Activated CD8-positive, alpha-beta T cell treated with anti-CD3 and anti-CD28 coated beads for 36 hours (primary cell): ENCODE measurements at places on chromosomes 2 and 18. TPM values are rescaled to one million over a fixed set of nuclear protein-coding genes. Genes with fewer than 3 reads are reported as not detected.

DNA sequence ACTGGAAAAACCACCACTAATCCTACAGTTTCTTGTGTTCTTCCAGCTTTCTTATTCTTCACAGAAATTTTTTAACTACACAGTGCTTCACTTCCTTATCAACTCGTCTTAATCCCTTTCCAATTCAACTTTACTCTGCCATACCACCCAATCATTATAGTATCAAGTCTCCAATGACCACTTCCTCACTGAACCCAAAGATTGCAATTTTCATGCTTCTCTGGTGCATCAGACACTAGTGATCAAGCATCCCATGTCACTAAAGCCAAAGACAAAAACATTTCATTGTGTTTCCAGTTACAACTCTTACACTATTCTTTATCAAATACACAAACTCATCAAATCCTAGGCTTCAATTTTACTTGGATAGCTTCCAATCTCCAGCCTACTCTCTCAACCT, 9.5 kb downstream of the CHAC2 start:
- peaks cover 30% of the 10 kb centered on the region for H3K4me1 ChIP-seq
- H3K27ac ChIP-seq, result peak overlapping the region; percentile 65
- H3K27me3 ChIP-seq, result no peaks in the 10 kb centered on the region
- H3K36me3 ChIP-seq, result peaks cover 53% of the 10 kb centered on the region
- DNase-seq, result no peak

GRCh38 chr18:2535419-2535910, 35.8 kb downstream of the METTL4 start:
- no peaks in the 10 kb centered on the region for H3K4me1 ChIP-seq
- DNase-seq, result no peak
- H3K27me3 ChIP-seq, result no peaks in the 10 kb centered on the region
- peaks cover 12% of the 10 kb centered on the region for H3K36me3 ChIP-seq

- DNase-seq, result no peak
- no peak overlapping the region for H3K27ac ChIP-seq
- no peaks in the 10 kb centered on the region for H3K4me1 ChIP-seq
- H3K4me3 ChIP-seq, result no peak overlapping the region
Measured at GRCh38 chr2:29615841-29616240, 305.5 kb downstream of the ALK start.

DNA sequence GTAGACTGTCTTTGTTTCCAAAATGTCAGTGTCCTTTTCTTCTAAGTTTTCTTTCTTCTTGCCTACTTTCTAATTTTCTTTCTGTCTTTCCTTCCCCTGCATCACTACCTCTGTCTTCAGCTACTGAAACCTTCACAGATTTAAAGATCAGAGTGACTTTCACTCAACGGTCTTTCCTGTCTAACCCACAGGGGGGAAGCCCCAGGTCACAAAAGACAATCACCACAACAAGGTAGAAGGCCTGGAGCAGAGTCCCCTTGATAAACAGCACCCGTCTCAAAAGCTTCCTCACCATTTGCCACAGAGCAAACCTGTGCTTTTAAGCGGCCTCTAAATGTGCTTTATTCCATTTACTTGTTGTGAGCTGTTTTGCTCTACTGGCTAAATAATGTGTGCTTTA, 665.4 kb downstream of the BCL11A start:
- no peaks in the 10 kb centered on the region for H3K27me3 ChIP-seq
- H3K4me3 ChIP-seq, result peak overlapping the region; percentile 38
- peaks cover 5% of the 10 kb centered on the region for H3K36me3 ChIP-seq
- H3K4me1 ChIP-seq, result peaks cover 43% of the 10 kb centered on the region
- peak overlapping the region; percentile 60 for H3K27ac ChIP-seq

GRCh38 chr2:217365656-217366055, 505.8 kb upstream of the TNP1 start:
- H3K4me3 ChIP-seq, result no peak overlapping the region
- DNase-seq, result no peak
- H3K4me1 ChIP-seq, result no peaks in the 10 kb centered on the region
- no peaks in the 10 kb centered on the region for H3K36me3 ChIP-seq

- H3K27ac ChIP-seq, result no peak overlapping the region
- no peaks in the 10 kb centered on the region for H3K27me3 ChIP-seq
- no peaks in the 10 kb centered on the region for H3K36me3 ChIP-seq
- H3K4me3 ChIP-seq, result no peak overlapping the region
Measured at GRCh38 chr2:55003706-55004639, 46.3 kb downstream of the RTN4 start.

- no peaks in the 10 kb centered on the region for H3K27me3 ChIP-seq
- H3K27ac ChIP-seq, result no peak overlapping the region
- DNase-seq, result no peak
- no peaks in the 10 kb centered on the region for H3K36me3 ChIP-seq
- no peaks in the 10 kb centered on the region for H3K4me1 ChIP-seq
Measured at GRCh38 chr18:69158944-69159343, 241.7 kb upstream of the DOK6 start.

DNA sequence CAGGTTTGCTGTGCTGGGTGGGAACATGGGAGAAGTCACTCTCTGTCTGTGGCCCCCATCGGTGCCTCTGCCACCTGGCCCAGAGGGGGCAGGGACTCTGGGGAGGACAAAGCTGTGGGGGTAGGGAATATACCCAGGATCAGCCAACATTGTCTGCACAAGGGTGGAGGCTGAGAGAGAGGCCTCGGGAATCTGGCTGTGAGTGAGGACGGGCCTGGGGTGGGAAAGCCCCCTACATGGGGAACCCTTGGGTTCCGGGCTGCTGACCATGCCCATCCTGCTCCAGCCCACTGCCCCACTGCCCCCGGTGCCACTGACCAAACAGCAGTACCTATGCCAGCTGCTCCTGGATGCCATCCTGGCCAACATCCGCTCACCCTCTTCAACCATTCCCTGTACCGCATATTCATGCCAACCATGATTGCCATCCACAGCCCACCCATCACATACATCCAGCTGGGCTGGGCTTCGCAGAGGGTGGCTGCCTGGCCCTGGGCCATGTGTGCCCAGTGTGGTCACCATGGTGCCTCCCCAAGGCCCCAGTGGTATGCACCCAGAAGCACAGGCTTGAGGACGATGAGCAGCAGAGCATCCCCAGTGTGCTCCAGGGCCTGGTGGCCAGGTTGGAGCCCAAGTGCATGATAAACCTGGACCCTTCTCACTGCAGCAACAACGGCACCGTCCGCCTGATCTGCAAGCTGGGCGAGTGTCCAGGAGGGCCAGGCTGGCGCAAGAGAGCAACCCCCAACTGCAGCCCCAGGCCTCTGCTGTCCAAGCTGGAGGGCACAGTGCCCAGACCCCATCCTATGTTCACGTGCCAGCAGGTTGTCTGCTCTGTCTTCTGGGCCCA, 6.9 kb upstream of the POTEF start:
- no peak overlapping the region for H3K27ac ChIP-seq
- H3K4me1 ChIP-seq, result no peaks in the 10 kb centered on the region

- H3K36me3 ChIP-seq, result no peaks in the 10 kb centered on the region
- H3K4me3 ChIP-seq, result no peak overlapping the region
- H3K27ac ChIP-seq, result no peak overlapping the region
- peaks cover 2% of the 10 kb centered on the region for H3K27me3 ChIP-seq
- no peak for DNase-seq
Measured at GRCh38 chr2:120568089-120568974, 167.3 kb upstream of the GLI2 start.

DNA sequence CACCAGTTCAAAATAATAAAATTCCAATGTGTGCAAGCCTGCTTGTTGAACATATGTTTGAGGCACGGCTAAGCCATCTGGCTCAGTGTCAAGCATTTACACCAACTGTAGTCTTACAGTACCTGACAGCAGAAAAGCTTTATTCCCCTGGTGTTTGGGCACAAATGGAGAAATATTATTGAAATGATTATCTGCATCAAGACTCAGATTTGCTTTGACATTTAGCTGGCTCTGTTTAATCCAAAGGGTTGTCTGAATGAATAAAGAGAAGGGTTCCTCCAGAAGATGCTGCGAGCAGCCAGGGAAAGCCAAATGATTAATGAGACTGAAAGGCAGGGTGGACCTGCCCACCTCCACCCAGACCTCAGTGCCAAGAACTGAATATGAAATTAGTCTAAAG, 393.2 kb upstream of the GALNT5 start:
- no peaks in the 10 kb centered on the region for H3K36me3 ChIP-seq
- no peaks in the 10 kb centered on the region for H3K27me3 ChIP-seq
- no peak for DNase-seq
- no peaks in the 10 kb centered on the region for H3K4me1 ChIP-seq

DNA sequence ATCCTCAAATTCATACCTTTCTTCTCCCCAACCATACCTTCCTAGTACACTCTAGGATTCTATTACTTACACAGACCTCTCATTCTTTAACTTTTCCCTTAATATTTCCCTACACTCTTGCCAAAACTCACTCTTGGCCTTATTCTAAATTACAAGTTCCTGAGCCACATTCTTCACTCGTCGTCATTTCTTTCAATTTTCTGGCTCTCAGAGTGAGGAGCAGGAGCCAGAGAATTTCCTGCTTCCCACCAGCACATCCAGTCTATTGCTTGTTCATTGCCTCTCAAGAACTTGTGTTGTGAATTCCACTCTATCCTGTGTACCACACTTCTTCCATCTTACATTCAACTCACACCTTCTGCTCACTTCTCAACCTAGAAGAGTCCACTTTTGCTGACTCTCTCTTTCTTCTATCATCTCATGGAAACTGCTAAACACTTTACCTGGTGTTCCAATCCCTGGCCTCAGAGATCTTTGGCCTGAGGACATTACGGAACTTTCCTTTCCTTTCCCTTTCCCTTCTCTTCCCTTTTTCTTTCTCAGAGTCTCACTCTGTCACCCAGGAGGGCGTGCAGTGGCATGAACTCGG, 171.6 kb downstream of the PLCL1 start:
- peaks cover 4% of the 10 kb centered on the region for H3K4me1 ChIP-seq
- no peaks in the 10 kb centered on the region for H3K27me3 ChIP-seq
- DNase-seq, result no peak
- no peak overlapping the region for H3K4me3 ChIP-seq
- H3K36me3 ChIP-seq, result no peaks in the 10 kb centered on the region

- no peaks in the 10 kb centered on the region for H3K27me3 ChIP-seq
- no peaks in the 10 kb centered on the region for H3K36me3 ChIP-seq
- no peak overlapping the region for H3K27ac ChIP-seq
- H3K4me3 ChIP-seq, result no peak overlapping the region
- no peak for DNase-seq
Measured at GRCh38 chr2:35365859-35366258, 989.7 kb upstream of the CRIM1 start.

DNA sequence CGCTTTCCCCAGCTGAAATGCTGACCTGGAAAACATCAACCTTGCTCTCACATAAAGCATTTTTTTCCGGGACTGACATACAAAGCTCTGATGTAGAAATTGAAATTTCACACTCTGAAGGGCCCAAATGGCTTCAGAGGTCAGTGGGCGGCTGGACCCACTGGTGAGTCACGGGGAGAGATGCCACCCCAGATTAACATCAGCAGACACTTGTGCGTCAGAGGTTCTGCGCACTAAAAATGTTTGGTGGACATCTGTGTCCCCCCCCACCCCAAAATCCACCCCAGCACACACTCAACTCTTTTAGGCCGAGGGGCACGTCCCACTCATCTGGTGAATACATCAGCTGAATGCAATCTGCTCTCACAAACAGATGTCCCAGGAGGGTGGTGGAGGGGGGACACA, 208.9 kb downstream of the ASB1 start:
- peaks cover 3% of the 10 kb centered on the region for H3K27me3 ChIP-seq
- H3K4me3 ChIP-seq, result no peak overlapping the region
- H3K36me3 ChIP-seq, result no peaks in the 10 kb centered on the region
- H3K27ac ChIP-seq, result no peak overlapping the region
- no peaks in the 10 kb centered on the region for H3K4me1 ChIP-seq

- no peak overlapping the region for H3K27ac ChIP-seq
- H3K4me3 ChIP-seq, result no peak overlapping the region
- H3K36me3 ChIP-seq, result no peaks in the 10 kb centered on the region
- no peaks in the 10 kb centered on the region for H3K4me1 ChIP-seq
- DNase-seq, result no peak
Measured at GRCh38 chr18:68454511-68455228, 260.2 kb downstream of the TMX3 start.

The IL1RN gene
- total RNA-seq, result 0.85 TPM

The KCNK3 gene
- total RNA-seq, result not detected

The CNPPD1 gene
- total RNA-seq, result 38.6 TPM

The SKOR2 gene
- total RNA-seq, result not detected
